ENCODE measurements at places on chromosomes 1 and 21. TPM values are rescaled to one million over a fixed set of nuclear protein-coding genes. Genes with fewer than 3 reads are reported as not detected.

DNA sequence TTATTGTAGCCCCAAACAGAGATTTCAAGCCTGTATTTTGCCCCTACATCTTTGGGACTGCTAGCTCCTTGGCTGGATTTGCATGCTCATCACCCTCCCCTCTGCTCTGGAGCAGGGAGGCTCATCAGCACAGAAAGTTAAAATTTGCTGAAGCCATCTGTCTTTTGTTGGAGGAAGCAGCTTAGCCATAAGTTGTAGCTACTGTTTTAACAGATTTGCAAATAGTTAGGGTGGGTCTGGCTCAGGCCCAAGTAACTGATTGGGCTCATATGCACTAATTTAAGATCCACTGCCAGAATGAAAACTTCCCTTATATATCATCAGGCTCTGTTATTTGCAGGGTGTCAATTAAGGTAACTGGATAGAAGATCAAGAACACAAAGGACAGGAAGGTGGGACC, 307.0 kb downstream of the ZP4 start:
- H3K4me1 ChIP-seq: no peaks in the 10 kb centered on the region
- H3K27me3 ChIP-seq: no peaks in the 10 kb centered on the region
- DNase-seq: no peak
- H3K4me3 ChIP-seq: no peak overlapping the region
- H3K27ac ChIP-seq: no peak overlapping the region
- H3K36me3 ChIP-seq: no peaks in the 10 kb centered on the region

- H3K4me3 ChIP-seq: no peak overlapping the region
- no peak for DNase-seq
- peaks cover 2% of the 10 kb centered on the region for H3K4me1 ChIP-seq
- H3K36me3 ChIP-seq: no peaks in the 10 kb centered on the region
- no peak overlapping the region for H3K27ac ChIP-seq
- peaks cover 27% of the 10 kb centered on the region for H3K27me3 ChIP-seq
Observed at GRCh38 chr1:163074004-163074403, 4.8 kb downstream of the RGS4 start.

DNA sequence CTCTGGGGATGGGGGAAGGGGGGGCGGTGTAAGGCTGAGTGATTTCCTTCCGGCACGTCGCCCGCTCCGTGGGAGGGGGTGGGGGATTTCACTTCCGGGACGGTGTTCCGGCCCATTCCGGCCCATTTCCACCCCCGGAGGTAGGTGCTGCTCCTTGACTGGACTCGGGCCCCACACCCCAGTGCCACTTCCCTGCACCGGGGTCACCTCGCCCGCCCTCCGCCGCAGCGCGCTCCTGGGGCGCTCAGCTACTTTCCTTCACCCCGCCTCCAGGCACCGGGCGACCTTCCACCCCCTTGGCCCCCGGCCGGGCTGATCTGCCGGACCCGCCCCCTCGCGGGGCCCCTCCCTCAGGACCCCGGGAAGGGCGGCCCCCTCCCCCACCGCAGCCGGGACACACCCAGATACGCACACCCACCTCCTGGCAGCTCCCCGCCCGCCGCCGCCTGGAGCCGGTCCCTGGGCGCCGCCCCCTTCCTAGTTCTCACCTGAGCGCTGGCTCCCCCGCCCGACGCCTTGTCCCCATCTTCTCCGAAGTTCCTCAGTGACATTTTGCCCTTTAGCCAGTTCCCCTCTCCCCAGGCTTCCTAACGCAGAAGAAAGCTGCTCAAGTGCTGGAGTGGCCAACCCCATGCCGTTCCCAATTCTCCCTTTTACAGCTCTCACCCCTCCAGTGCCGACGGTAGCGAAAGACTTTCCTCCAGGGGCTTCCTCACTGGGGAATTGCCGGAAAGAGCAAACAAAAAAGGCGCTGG, at the start of gene ZBTB37:
Gene ZBTB37, plus strand, starts transcription at position 115 of the 755 bp plus-strand sequence. CDS start 1,846 bp downstream, outside the sequence.
- peaks cover 60% of the 10 kb centered on the region for H3K4me1 ChIP-seq
- no peaks in the 10 kb centered on the region for H3K27me3 ChIP-seq
- DNase-seq: peak; percentile 97
- H3K27ac ChIP-seq: peak within 1 kb of the TSS; percentile 95
- H3K36me3 ChIP-seq: peaks cover 57% of the 10 kb centered on the region
- H3K4me3 ChIP-seq: peak within 1 kb of the TSS; percentile 97

Gene TMED5
- total RNA-seq: 52.3 TPM

Measured in activated naive CD8-positive, alpha-beta T cell treated with anti-CD3 and anti-CD28 coated beads, Interleukin-2, amount 10 ng/mL, durations not matched to agents 7 days and 5 days (primary cell).